ENCODE measurements at places on chromosomes 16 and 17. TPM values are rescaled to one million over a fixed set of nuclear protein-coding genes. Genes with fewer than 3 reads are reported as not detected.

DNA sequence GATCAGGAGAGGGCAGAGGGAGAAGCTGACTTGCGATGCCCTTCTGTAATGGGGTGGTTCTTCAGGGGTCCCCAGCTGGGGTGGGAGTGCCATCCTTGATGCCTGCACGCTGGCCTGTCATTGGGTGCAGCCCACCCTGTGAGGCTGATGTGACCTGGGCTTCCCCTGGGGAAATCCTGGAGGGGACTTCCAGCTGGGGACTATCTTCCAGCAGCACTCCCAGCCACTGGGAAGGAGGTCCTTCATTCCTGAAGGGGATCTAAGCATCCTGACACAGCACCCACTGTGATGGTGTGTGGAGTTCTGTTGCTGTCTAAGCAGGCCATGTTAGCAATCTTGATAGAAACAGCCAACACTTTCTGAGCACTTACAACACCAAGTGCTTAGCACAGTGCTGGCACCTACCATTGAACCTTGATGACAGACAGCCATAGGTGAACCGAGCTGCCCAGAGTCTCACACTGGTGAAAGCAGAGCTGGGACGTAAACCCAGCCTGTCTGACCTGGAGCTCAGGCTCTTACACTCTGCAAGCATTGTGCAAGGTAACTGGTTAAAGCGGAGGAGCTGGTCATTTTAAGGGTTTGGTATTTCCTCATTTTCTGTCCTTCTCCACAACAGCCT is 211.3 kb downstream of the CCDC182 start:
- DNase-seq = no peak

DNA sequence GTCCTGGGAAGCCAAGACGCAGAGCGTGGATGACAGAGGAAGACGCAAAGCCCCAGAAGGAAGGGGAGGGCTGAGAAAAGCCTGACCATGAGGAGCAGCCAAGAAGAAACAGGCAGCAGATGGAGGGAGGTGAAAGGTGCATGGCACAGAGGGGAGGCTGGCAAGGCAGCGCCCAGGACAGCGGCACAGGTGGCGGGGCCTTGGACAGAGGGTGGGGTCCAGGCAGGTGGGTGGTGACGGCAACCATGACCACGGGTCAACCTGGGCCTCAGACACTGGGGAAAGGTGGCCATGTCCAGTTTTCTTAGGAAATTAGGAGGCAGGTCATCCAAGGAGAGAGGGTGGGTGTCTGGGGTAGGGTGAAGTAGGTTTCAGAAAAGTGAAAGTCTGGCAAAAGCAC is 17.0 kb downstream of the ARHGAP17 start:
- DNase-seq = no peak

GRCh38 chr16:10509534-10510025 is 70.8 kb downstream of the EMP2 start:
- peak; percentile 54 for DNase-seq

DNA sequence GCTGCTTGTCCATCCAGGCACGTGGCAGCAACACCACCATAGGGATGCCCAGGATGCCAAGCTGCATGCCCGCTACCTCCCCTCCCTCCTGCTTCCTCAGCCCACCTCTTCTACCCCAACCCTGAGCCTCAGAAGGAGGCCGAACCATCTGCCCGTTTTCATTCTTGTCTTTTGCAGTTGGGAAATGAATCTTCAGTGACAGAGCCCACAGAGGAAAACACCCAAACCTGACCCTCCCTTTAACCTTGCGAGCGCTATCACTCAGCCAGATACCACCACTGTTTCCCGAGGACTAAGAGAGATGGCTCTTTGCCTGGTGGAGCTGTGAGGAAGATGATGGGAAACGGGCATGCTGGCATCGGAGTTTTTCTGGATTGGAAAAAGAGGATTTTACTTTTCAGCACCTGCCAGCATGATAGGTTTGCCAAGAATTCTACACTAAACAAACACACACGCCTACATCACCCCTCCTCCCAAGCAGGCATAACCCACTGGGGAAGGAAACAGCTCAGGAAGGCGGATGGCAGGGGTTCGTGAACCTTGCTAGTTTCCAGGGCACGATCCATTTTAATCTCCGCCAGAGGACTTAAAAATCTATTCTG is 457.4 kb downstream of the SLC39A11 start:
- DNase-seq = no peak

- no peak for DNase-seq
Observed at GRCh38 chr16:14125000-14125681, 54.0 kb downstream of the MRTFB start.

- no peak for DNase-seq
Observed at GRCh38 chr16:10754941-10755340, 11.3 kb downstream of the NUBP1 start.

GRCh38 chr17:38361694-38362465 is 10.2 kb downstream of the SOCS7 start:
- no peak for DNase-seq

Gene TP53TG3
- total RNA-seq = not detected
